Cardiac muscle cell (in vitro differentiated cells and primary cell): ENCODE measurements at places on chromosomes 2 and 18. TPM values are rescaled to one million over a fixed set of nuclear protein-coding genes. Genes with fewer than 3 reads are reported as not detected.
A peak's percentile ranks its signal among the peaks of the same experiment; 100 is the strongest.

DNA sequence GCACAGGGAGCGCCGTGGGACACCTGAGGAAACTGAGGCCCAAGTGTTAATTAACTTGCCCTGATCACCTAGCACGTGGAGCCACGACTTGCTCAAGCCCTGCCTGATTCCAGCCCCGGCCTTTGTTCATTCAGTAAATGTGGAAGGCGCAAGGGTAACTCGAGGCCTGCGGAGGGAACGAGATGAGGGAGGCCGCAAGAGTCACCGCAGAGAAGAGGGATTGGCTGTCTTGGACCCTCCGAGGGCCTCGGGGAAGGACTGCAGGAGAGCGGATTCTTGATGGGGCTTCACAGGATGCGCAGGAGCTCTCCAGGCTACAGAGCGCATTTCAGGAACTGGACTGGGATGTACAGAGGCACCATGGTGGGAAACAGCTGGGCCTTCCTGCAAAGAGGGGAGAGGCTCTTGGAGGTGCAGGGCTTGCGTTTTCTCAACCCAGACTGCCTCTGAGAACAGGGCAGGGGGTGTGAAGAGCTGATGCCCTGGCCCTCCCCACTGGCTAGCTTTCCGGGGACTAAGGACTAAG is 511 bp upstream of the ANKMY1 start:
- no peak for DNase-seq

GRCh38 chr2:216371721-216372702 is at the start of gene MARCHF4:
MARCHF4 (minus strand) TSS chr2:216372483; CDS start chr2:216370260, 2,223 bp downstream.
- peak; percentile 91 for DNase-seq

- no peak for DNase-seq
These were observed 183.7 kb downstream of the GFPT1 start for GRCh38 chr2:69203166-69203985.

- DNase-seq = no peak
These were observed 140.1 kb downstream of the MBP start for GRCh38 chr18:76992226-76993084.

- DNase-seq = peak; percentile 10
These were observed 69.3 kb downstream of the KCNG2 start for GRCh38 chr18:79866889-79867574.

DNA sequence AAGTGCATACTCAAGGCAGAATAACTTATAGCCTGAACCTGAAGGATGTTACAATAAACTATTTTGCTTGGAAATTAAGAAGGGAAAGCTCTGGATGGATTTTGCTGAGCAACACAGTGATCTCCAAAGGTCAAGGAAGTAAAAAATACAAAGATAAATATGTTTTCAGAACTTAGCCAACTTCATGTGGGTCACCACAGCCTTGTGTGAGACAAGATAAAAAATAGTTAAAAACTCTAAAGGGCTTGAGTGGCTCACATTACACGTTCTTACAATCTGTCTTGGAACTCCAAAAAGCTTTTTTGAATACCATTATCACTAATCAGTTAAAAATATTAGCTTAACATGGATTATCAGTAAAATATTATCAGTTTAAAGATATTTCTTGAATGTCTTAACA is 28.9 kb upstream of the MTX2 start:
- DNase-seq = no peak

- no peak for DNase-seq
These were observed 317.7 kb downstream of the LPIN1 start for GRCh38 chr2:12064153-12064552.

GRCh38 chr2:186641807-186642321 is 52.0 kb upstream of the FAM171B start:
- DNase-seq = peak; percentile 83

DNA sequence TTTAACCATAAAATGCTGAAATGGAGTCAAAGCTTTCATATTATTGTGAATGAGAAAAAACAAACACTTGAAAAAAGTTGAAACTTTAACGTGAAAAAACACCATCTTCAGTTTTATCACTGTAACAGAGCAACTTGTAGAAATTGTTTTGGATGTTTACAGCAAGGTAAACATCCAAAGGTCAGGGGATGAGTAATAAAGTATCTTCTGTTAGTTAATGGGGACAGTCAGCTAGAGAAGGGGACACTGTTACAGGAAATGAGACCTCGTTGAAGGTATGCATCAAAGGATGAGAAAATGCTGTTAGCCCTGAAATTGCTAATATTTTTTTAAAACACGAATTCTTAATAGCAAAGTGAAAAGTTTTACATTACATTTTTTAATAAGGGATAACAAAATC is 2.9 kb downstream of the RHBDD1 start:
- DNase-seq = no peak

- peak; percentile 47 for DNase-seq
These were observed 42.5 kb downstream of the FER1L5 start for GRCh38 chr2:96684883-96685576.

DNA sequence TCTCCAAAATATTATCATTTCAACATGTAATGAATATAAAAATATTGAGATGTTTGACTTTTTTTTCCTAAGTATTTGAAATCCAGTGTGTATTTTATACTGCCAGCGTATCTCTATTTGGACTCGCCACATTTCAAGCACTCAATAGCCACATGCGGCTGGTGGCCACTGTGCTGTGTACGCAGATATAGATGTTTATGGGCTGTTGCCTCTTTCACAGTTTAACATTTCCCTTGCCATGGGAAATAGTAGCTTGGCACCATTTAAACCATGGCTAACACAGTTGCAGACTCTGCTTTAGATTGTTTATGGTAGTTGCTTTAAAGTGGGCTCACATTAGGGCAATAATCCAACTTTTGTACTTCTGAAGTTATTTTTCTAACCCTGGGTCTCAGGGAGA is 136.6 kb upstream of the ITGB6 start:
- no peak for DNase-seq

DNA sequence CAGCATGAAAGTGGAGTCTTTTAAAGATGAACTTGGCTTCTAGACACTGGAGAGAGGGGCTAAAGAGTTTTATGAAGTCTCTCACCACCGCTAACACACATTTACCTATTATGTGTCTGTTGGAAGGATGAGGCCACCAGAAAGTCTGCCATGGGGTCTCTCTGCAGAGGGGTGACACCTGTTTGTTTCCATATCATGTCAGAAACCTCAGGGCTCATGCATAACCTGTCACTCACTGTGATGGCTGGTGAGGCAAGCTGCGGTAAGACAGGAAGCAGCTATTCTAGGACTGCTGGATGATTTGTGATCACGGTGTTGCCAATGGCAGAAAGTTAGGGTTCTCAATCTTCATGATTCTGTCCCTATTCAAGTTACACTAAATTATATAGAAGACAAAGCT is 60.8 kb upstream of the DNMT3A start:
- DNase-seq = no peak

DNA sequence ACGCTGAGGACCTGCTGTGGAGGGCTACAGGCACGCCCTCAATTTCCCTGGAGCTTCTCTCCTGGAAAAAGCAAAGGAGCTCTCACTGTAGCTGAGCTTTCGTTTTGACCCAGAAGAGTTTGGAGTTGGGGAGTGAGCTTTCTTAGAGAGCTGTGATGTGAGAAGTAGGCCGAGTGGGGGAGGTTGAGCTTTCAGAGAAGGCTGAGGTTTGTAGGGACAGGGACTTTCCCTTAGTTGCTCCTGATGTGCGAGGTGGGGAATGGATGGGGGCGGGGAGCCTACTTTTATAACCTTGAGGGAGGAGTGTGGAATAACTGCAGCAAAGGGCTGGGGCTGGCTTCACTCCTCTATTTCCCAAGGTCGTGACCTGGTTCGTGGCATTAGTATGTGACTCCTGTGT is 47.1 kb downstream of the ZNF532 start:
- peak; percentile 35 for DNase-seq

- DNase-seq = no peak
These were observed 503 bp downstream of the ANXA4 start for GRCh38 chr2:69742322-69742952.

DNA sequence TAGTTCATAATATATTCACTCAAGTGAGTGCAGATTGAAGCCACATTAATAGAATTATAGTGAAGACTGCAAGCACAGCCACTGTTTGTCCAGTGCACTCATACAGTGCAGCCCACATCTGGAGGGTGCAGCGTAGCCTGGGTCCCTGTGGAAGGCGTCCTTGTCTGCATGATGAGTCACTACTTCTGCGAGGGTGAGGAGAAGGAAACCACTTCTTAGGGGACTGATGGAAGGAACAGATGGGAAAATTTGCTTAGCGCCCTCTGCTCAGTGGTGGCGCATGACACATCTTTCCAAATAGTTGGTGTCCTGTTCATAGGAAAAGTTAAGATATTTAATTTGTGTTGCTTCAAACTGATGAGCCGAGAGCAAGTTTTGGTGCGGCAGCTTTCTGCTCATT is 330.4 kb upstream of the SMIM21 start:
- DNase-seq = no peak

- peak; percentile 67 for DNase-seq
These were observed 57.6 kb downstream of the ATOH8 start for GRCh38 chr2:85811180-85812093.

DNA sequence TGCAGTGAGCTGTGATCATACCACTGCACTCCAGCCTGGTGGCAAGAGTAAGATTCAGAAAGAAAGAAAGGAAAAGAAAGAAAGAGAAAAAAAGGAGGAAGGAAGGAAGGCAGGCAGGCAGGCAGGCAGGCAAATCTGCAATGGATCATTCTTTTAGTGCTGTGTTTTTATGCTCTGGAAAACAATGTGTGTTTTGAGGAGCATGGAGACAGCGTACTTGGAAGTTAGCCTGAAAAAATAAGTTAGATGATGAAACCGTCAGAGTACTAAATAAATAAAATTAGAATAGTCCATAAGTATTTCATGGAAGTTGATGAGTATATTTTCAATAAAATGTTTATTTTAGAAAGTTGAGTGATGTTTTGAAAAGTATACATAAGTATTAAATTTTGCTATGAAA is 366.4 kb upstream of the CDH20 start:
- DNase-seq = peak; percentile 9

GRCh38 chr2:149399934-149400615 is 69.7 kb downstream of the LYPD6 start:
- no peak for DNase-seq

GRCh38 chr2:74334931-74335333 is 8.3 kb downstream of the SLC4A5 start:
- DNase-seq = peak; percentile 76

GRCh38 chr2:111176867-111177266 is 56.2 kb downstream of the BCL2L11 start:
- DNase-seq = no peak

- no peak for DNase-seq
These were observed 106.6 kb downstream of the ICA1L start for GRCh38 chr2:202764991-202765390.

- peak; percentile 51 for DNase-seq
These were observed 230.2 kb upstream of the TNP1 start for GRCh38 chr2:217090024-217090473.

DNA sequence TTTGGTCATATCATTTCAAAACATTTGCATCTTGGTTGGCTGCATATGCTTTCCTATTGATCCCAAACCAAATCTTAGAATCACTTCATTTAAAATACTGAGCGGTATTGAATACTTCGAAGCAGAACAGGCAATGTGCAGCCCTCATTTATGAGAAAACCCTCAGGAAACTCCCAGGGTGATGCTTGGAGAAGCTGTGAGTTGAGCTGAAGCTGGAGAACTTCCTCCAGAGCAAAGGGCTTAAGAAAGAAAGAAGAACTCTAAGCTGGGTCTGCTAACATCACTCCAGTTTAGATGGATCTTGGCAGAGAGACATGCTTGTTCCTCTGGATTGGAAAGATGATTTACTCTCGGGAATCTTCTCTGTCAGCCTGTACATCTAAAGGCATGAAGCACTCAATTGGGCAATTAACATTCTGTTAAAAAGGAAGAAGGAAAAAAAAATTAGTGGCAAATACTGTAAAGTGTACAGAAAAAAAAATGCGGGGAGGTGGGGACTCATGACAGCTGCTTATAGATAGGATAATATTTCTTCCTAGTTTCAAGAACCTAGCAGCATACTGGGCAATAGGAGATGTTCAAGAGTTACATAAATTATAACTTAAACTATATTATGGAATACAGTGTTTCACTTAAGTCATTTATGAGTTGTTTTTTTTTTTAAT is 49.5 kb downstream of the ATIC start:
- DNase-seq = peak; percentile 25

GRCh38 chr2:148646231-148646559 is 1.6 kb downstream of the EPC2 start:
- DNase-seq = no peak

DNA sequence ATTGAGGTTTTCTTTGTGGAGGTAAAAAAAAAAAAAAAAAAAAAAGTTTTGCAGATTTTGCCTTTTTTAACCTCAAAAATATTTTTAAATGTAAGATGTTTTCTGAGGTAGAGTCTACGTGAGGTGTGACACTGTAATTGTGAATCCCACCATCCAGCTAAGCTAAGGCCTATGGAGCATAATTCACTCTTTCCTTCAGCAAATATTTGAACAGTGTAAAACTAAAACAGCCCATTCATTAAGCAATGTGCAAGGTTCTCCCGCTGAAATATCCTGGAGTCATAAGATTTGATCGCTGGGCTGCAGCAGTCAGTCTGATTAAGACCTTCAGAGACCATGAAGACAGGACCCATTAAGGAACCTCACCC is 105.1 kb downstream of the HNRNPLL start:
- no peak for DNase-seq

GRCh38 chr2:54629390-54629789 is 94.1 kb upstream of the EML6 start:
- no peak for DNase-seq

DNA sequence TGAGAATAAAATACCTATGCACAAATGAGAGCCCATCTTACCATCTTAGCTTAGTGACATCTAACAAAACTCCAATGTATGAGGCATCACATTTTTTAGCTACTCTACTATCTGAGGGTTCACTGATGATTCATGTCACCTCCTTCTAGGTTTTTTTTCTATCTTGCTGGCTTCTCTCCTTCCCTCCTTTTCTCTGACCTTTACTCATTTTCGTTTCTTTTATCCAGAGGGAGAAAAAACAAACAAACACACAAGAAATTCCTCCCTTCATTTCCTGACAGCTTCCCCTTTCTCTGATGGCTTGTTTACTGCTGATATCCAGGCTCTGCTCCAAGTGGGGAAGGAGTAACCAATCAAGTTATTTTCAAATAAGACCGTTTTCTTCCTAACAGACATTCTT is 115.1 kb downstream of the UBE2E3 start:
- DNase-seq = no peak

The TDRD15 gene
- not detected in 2 replicates for total RNA-seq

The CCBE1 gene
- total RNA-seq = 1.5 and 1.8 TPM in 2 replicates

The GCC2 gene
- 6.6 and 16.1 TPM in 2 replicates for total RNA-seq

The COL6A3 gene
- total RNA-seq = 4.1 and 4.7 TPM in 2 replicates

The UGT1A10 gene
- total RNA-seq = not detected in 2 replicates

The SLC35F5 gene
- total RNA-seq = 42.2 and 48.4 TPM in 2 replicates

The FAM228A gene
- total RNA-seq = 1.7 and 3.0 TPM in 2 replicates

The ATP6V1C2 gene
- total RNA-seq = 0.06 TPM in 1 of 2 replicates, not detected in the other

The FOXD4L1 gene
- total RNA-seq = 0.81 and 1.2 TPM in 2 replicates

The CACNB4 gene
- 0.09 and 0.25 TPM in 2 replicates for total RNA-seq

The GREB1 gene
- total RNA-seq = 32.6 and 50.5 TPM in 2 replicates

The DNER gene
- 0.04 TPM in 1 of 2 replicates, not detected in the other for total RNA-seq

The NYAP2 gene
- total RNA-seq = not detected in 2 replicates
